ENCODE measurements at places on chromosomes 5 and 9. TPM values are rescaled to one million over a fixed set of nuclear protein-coding genes. Genes with fewer than 3 reads are reported as not detected.

DNA sequence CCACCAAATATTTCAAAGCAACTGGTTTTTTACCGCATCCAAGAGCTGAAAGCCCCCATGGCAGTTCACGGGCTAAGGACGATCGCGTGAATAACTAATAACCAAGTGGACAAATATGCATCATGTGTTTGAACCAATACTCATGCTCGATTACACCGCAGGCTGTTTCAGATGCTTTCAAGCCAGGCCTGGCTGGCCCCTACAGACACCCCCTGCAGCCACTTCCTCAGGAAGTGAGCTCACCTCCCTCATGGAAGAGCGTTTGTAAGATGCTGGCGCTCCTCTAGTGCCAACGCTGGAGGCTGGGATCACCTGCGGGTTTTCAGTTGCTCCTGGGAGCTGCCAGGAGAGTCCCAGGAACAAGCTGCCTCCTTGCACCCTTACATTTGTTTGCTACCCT is 53.9 kb upstream of the PTCH1 start:
- DNase-seq: no peak

DNA sequence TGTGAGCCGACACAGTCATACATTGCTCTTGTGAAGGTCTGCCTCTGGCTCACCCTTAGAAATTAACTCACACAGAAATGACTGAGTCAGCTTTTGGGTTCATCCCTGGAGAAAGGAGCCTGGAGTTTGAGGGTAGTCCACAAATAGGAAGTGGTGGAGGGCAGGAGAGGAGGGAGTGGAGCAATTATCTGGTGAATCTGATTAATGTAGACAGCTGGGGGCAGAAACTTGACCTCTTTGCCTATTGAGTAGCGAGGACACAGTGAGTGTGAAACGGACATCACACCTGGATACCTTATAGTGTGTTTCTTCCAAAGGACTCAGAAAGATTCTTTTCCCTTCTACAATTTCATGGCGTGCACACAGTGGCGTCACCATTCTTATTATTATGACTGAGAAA is 48.5 kb upstream of the MSX2 start:
- no peak for DNase-seq

Gene LHX3
- not detected for total RNA-seq

GRCh38 chr9:109624896-109625295 is 126.8 kb upstream of the PTPN3 start:
- no peak for DNase-seq

Gene SERF1A
- total RNA-seq: 0.53 TPM

- no peak for DNase-seq
Observed at GRCh38 chr5:133359861-133360260, 252.5 kb downstream of the FSTL4 start.

Gene PCDHGB7
- 3.3 TPM for total RNA-seq

- DNase-seq: no peak
Observed at GRCh38 chr5:111200828-111201227, 23.4 kb upstream of the CAMK4 start.

- no peak for DNase-seq
Observed at GRCh38 chr9:125376261-125377226, 114.9 kb downstream of the GAPVD1 start.

Gene IGIP
- 5.9 TPM for total RNA-seq

Gene NPDC1
- 10.5 TPM for total RNA-seq

DNA sequence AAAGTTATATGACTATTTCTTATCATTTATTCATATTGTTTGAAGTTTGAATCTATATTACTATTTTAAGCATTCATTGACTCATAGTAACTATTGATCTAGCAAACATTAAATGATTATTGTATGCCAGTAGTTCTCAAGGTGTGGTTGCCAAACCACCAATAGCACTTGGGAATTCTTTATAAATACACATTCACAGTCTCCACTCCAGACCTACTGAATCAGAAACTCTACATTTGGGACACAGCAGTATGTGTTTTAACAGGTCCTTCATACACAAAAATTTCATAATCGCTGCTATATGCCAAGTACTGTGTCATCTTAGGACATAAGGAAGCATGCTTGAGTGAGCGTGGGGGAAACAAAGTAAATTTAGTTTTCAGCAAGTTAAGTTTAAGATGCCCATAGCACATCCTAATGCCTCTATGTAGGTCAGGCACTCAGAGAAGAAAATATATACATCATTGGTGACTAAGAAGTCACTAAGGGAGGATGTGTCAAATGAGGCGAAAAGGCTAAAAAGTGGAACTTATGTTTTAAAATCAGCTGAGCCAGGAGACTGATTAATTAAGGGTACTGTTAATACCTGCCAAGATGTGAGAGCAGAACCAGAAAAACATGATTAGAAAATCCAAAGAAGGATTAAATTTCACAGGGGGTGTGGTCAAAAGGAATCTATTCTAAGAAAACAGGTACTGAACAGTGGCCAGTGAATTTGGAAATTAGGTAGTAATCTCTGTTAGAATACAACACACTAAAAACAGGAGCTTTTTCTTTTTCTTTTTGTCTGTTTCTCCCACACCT is 340.8 kb downstream of the HCN1 start:
- peak; percentile 0 for DNase-seq

Gene RC3H2
- total RNA-seq: 63.6 TPM

Gene OTULINL
- total RNA-seq: 0.79 TPM

GRCh38 chr5:94614156-94614805 is 4.1 kb downstream of the KIAA0825 start:
- DNase-seq: no peak

DNA sequence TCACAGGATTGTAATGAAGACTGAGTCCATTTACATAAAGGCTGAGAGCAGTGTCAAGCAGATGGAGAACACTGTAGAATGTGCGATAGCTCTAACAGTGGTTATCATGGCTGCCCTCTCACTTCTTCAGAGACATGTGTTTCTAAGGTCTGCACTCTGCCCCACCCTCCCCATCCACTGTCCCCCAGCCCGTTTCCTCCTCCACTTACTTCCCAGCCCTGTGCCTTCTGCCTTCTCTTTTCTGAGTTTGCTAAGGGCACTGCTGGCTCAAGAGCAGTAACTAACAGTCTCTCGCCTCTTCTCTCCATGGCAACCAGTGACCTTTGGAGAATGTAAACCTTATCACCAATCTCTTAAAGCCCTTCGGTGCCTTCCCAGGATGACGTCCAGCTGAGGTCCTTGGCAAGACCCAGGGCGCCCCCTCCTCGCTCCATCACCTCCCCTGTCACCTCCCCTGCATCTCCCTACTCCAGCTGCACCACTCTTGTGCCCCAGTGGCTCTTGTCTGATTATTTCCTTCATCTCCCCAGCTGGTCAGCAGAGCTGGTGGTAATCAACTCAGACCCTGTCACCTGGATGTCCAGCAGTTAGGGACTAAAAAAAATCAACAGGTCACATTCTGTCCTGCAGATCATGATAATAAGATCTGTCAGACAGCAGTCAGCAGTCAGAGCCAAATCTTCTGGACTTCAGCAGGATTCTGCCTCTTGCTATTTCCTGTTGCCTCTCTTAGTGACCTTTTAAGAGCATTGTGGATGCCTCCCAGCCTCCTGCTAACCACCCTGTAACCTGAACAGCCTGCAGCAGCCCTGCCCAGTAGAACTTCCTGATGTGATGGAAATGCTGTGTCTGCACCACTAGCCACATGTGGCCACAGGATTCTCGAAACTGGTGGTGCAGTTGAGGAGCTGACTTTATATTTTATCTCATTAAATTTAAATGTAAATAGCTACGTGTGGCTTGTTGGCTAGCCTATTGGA is 9.0 kb downstream of the FXN start:
- DNase-seq: no peak

Gene ADCY2
- not detected for total RNA-seq

DNA sequence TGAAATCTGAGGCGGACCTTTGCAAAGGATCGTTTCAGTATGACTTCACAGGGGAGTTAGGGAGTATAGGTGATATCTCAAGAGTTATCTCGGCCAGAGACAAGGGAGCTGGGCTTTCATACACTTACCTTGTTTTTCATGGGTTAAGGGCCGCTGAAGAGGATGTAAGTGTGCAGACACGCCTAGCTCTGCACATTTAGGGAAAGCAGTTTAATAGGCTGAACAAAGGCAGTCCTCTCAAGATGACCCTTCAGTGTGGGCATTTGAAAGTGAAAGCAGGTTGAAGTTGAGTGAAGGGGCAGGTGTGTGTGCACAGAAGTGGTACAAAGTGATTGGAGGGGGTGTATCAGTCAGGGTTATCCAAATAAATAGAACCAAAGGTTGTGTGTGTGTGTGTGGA is 33.1 kb upstream of the PRXL2C start:
- DNase-seq: no peak

- no peak for DNase-seq
Observed at GRCh38 chr5:94932259-94932658, 313.8 kb downstream of the SLF1 start.

GRCh38 chr5:136439367-136439766 is 74.0 kb upstream of the TRPC7 start:
- DNase-seq: no peak

Gene CARD9
- 0.53 TPM for total RNA-seq

DNA sequence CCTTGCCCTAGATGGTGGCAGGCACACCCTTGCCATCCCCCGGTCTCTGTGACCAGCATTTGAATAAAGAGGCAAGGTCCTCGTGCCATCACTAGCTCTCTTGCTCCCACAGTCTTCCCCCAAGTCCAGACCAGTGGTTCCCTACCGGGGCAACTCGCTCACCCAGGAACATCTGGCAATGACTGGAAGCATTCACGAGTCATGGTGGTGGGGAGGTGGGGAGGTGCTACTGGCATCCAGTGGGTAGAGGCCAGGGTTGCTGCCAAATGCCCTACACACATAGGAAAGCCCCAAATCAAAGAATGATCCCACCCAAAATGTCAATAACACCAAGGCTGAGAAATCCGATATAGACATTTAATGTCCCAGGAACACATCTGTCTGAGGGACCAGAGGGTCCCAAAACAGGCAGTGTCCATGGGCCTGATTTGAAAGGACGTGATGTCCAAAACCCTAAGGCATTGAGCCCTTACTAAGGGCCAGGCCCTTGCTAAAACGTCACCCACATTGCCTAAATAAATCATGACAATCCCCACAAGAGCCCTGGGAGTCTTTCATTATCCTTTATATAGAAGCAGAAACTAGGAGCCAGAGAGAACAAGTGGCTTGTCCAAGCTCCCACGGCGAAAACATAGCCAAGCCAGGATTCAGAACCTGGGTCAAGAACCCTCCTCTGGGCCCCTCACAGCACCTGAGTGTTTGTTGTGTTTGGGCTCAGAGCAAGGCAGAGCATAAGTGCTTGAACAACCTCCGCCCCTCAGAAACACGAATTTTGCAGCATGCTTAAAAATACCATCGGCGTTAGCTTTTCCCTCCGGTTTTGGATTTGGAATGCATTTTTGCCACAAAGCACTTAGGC is 119.3 kb upstream of the WWC1 start:
- DNase-seq: no peak

GRCh38 chr9:29875547-29875946 is 2302.3 kb upstream of the C9orf72 start:
- DNase-seq: no peak

GRCh38 chr5:6573651-6574101 is 59.2 kb downstream of the NSUN2 start:
- no peak for DNase-seq

DNA sequence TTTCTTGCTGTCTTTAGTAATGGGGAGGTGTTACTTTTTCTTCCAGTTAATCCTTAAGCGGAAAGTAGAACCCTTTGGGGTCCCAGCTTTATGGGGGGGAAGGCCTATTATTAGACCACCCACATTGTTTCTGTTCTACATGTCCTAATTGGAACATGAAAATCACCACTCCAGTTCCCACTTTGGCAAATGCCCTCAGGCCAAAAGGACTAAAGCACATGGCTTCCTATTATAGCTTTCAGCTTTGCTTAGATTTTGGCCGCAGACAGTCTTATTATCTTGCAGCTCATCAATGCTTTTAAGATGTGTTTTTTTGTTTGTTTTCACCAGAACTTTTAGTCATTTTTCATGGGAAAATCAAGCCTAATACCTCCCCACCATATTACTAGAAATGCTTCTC is 296.8 kb upstream of the ANKH start:
- DNase-seq: no peak

GRCh38 chr5:151570058-151570457 is 21.1 kb downstream of the FAT2 start:
- peak; percentile 91 for DNase-seq

DNA sequence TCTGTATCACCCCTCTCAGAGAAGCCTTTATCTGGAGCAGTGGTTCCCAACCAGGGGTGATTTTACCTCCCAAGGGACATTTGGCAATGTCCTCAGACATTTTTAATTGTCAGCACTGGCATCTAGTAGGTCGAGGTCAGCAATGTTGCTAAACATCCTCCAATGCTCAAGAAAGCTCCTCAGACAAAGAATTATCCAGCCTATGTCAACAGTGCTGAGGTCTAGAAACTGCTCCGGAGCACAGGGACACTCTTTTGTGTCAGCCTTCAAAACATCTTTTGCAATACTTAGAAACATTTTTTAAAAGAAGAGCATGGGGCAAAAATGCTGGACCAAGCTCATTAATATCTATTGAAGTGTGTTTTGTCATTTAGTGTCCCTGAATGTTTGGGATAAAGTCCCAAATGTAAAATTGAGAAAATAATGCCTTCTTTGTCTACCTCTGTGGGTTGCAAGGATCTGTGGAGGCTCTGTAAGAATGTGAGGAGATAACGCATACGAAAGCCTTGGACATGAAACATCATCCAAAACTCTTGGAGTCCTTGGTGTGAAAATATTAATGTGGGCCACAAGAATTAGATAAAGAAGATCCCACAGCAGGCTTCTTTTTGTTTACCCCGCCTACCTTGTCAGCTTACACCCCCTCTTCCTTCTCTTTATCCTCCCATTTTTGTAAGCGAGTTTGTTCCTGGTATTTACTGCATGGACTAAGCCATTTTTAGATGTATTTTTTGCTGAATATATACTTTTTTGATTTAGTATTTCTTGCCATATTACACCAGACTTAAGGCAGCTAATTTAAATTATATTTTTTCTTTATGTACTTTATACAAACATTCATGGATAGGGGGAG is 193.5 kb downstream of the CD180 start:
- DNase-seq: no peak

DNA sequence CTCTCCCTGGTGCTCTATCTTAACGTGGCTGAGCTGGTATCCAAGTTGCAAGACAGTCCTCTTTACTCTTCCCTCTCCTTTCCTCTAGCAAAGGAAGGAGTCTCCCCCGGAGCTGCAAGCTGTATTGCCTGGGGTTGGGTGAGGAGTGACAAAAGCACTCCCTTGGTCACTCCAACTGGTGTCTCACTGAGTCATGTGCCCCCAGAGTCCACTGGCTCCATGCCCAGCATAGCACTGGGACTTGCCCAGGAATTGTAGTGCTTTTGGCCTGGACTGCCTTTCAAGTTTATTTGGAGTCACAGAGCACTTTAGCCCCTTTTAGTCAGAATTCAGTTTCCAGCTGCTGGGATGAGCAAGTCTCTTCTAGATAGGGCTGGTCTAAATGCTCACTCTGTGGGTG is 82.6 kb upstream of the FST start:
- DNase-seq: peak; percentile 75

DNA sequence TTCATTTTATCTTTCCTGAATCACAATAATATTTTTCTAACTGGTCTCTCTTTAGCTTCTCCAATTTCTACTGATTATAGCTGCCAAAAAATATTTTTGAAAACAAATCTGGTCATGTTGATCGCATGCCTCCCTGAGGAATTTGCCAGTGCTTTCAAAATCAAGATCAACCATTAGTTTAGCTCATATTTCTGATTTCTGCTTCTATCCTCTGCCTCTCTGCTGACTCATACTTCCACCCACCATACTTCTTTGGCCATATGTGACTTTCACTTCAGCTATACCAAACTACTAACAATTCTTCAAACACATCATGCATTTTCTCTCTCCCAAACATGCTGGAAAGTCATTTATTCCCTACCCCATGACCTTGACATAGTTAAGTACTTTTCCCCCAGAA is 636.5 kb downstream of the TLE1 start:
- peak; percentile 48 for DNase-seq

Gene LCN9
- total RNA-seq: not detected

Gene PPP2R2B
- total RNA-seq: under 0.01 TPM

- no peak for DNase-seq
Observed at GRCh38 chr5:142952229-142952628, 182.1 kb downstream of the ARHGAP26 start.
